ENCODE measurements at places on chromosomes 6 and 20. TPM values are rescaled to one million over a fixed set of nuclear protein-coding genes. Genes with fewer than 3 reads are reported as not detected.

The SGK1 gene
- 72.5 TPM for polyA plus RNA-seq

The TNFRSF6B gene
- 2.9 TPM for polyA plus RNA-seq

The SSTR4 gene
- not detected for polyA plus RNA-seq

The ENPP4 gene
- 15.9 TPM for polyA plus RNA-seq

The FOXA2 gene
- 0.03 TPM for polyA plus RNA-seq

The SEMG1 gene
- polyA plus RNA-seq: not detected

The OR2J3 gene
- not detected for polyA plus RNA-seq

GRCh38 chr6:111276736-111277135, 189.4 kb downstream of the SLC16A10 start:
- DNase-seq: no peak

- no peak for DNase-seq
Observed at GRCh38 chr20:49252556-49253350, 25.1 kb downstream of the ZNFX1 start.

- no peak for DNase-seq
Observed at GRCh38 chr6:158113802-158114201, 54.3 kb downstream of the SERAC1 start.

- DNase-seq: no peak
Observed at GRCh38 chr6:164078532-164079274, 664.2 kb downstream of the QKI start.

DNA sequence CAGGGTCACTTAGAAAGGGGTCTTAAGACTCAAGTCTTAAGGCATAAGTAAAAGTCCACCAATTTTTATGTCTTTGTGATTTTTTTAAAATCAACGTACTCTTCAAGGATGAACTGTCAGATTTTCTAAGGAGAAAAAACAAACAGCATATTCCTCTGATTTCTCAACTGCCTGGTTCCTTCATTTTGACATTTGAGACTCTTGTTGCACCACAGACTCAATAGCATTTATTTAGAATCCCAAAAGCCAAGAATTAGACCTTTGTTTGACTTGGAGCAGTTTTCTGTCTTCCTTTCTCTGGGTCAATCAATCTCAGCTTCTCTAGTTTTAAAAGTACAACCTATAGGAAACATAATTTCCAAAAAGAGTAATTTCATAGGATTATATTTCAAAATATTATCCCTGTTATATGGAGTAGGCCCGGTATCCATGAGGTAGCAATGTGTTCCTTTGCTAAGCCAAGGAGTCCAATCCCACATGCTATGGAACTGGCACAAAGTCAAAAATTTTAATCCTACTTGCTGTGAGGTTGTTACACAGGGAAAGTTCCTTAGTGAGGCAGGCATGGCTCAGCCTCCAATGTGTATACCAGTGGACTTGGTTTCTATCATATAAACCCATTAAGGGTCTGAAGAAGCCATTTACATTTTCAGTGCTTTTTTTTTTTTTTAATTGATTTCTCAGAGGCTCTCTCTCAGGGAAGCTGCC, 405.7 kb downstream of the KIF16B start:
- DNase-seq: no peak

- DNase-seq: no peak
Observed at GRCh38 chr20:18773566-18773965, 40.0 kb upstream of the SCP2D1 start.

- DNase-seq: no peak
Observed at GRCh38 chr6:158313989-158314388, 1.7 kb downstream of the TULP4 start.

DNA sequence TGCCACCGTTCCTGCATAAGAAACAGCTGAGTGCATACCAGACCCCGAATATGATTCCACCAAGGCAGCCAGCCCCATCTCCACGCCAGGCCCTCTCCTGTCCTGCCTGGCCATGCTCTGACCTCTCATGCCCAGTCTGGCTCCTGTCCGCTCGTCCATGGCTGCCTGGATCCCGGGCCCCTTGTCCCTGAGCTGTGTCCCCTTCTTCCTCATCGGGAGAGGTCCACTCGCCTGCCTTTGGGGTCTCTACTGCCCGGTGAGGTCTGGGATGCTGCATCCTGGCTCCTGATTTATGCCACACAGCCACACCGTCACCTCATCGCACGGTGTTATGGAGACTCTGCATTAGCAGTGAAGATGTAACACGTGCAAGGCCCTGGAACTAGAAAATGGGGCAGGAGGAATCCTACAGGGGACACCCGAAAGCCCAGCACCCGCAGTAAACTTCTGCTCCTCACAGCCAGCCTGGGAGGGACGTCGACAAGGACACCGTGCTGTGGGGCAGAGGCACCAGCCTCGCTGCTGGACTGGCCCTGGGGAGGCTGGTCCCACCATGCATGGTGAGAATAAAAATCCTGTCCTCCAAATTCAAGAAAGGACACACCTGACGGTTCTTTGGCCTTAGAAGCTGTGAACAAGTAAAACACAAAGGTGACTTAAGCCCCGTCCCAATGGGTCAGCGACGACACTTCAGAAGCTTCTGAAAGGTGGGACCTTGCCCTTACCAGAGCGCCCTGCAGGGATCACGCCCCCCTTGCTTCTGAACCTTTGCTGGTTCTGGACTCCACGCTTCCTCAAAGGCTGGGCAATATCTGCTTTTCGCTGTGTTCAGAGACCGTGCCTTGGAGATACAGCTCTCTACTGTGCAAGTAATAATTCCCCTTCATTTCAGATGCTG, 103.0 kb downstream of the DLL1 start:
- no peak for DNase-seq

- DNase-seq: no peak
Observed at GRCh38 chr20:20493701-20494100, 125.8 kb downstream of the INSM1 start.

DNA sequence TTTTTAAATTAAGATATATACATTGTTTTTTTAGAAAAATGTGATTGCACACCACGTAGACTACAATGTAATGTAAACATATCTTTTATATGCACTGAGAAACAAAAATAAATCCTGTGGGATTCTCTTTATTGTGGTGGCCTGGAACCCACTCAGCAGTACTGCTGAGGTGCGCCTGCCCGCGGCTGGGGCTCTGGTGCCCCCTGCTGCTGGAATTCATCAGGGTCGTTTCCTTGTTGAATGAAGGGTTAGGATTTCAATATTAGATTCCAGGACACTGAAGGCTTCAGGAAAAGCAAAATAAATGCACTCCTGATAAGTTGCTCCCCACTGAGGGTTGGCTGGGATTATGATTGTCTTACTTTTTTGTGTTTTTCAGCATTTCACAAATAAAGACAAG, 175.8 kb upstream of the GGTLC1 start:
- DNase-seq: no peak

DNA sequence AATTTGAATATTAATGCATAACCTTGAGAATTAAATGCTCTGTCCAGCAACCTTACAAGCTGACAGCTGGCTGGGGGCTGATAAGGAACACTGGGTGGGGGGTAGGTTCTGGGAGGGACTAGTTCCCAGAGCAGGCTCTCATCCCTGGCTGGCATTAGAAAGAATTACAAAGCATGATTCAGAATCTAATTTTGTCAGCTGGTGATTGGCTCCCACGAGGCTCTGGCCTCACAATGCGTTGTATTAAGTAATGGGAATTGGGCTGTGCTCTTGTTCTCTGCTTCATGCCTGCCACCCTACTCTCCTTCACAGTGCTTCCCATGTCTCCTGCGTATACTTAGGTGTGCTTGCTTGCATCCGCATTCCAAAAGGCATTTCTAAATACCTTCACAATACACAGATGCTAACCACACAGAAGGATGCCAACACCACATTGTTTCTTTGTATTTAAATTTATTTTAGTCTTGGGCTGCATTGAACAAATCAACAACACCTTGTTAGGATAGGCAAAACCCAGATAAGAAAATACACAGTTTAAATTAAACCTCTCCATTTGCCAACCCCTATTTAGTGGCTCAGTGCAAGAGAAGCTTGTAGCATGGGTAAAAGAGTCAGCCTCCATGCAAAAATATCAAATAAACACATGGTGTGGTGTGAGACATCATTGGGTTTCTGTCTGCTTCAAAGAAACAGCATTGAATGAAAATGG, 434.5 kb upstream of the JAG1 start:
- no peak for DNase-seq

- DNase-seq: no peak
Observed at GRCh38 chr6:10144772-10145171, 270.1 kb downstream of the TFAP2A start.

DNA sequence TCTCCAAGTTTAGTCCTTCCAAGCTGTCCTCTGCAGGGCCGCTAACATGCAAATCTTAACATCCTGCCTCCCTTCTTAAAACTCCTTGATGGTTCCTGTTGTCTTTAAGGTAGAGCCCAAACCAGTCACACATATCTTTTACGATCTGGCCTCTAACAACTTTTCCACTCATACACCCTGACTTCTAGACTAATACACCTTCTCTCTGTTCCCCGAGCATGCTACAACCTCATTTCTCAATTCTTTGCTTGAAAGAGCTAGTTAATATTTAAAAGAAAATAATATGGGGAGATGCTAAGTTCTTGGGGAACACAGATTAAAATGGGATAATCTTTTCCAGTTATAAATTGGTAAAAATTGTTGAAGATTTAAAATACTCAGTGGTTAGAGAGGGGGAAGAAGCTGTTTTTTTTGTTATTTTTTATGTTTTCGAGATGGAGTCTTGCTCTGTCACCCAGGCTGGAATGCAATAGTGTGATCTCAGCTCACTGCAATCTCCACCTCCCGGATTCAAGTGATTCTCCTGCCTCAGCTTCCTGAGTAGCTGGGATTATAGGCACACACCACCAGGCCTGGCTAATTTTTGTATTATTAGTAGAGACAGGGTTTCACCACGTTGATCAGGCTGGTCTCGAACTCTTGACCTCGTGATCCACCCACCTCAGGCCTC, 250.7 kb downstream of the MAFB start:
- no peak for DNase-seq

- DNase-seq: no peak
Observed at GRCh38 chr6:151154418-151154817, 85.3 kb upstream of the AKAP12 start.

GRCh38 chr20:7665376-7665775, 274.9 kb downstream of the HAO1 start:
- no peak for DNase-seq

GRCh38 chr6:101585501-101585900, 192.0 kb downstream of the GRIK2 start:
- DNase-seq: no peak

Data from renal pelvis (tissue), 12 donors.